ENCODE measurements at places on chromosomes 13 and 19. TPM values are rescaled to one million over a fixed set of nuclear protein-coding genes. Genes with fewer than 3 reads are reported as not detected.

MCEMP1 gene
- total RNA-seq, result not detected

ZNF681 gene
- total RNA-seq, result 1.6 TPM

DKKL1 gene
- 0.52 TPM for total RNA-seq

CPB2 gene
- total RNA-seq, result not detected

FLT1 gene
- total RNA-seq, result 13.0 TPM
